ENCODE measurements at places on chromosomes 5 and 9.

DNA sequence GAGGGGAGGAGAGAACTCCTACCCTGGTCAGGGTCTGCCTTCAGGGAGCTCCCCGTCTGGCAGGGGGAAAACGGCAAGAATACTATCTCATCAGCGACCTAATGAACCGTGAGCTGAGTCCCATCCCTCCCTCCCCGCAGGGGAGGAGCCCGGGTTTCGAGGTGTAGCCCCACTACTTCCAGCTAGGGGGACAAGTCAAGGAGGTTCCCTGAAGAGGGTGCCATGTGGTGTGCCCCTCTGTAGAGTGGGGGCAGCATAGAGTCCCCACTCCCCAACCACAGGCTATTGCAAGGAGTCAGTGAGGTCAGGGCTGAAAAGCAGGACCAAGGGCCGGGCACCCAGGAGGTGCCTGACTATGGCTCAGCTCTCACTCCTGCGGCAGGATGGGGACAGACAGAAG, 50.9 kb upstream of the RXRA start:
- no peak for DNase-seq

DNA sequence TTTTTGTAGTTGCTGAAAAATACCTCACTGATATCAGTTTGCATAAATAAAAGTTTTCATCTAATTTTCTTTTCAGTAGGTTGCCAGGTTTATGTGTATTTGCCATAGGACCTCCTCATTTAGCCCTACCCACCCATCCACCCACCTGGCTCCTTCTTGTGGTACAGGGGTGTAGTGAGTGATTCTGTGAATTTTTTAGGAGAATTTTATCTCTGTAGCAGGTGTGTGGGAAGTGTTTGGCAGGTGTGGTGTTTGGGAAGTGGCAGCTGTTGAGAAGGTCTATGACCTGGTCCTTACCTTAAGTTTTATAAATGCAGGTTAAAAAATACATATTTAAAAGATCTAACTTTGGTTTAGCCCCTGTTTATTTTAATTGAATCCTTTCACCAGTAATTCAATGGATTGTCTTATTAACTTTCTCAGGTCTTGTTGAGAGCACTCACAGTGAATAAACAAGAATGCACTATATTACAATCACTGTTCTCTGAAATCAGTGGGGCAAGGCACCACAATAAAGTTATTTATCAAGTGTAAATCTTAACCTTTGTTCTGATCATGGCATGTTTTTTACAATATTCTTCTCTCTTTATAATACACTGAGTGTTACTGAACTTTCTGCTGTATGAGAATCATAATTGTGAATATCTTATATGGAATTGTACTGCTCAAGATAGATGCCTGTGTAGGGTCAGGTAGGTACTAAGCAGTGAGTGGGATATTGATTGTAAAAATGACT, 189.1 kb downstream of the WDR70 start:
- DNase-seq: no peak

GRCh38 chr9:78578072-78578471, 281.1 kb downstream of the PSAT1 start:
- no peak for DNase-seq

GRCh38 chr9:113483676-113484257, 20.2 kb downstream of the RGS3 start:
- no peak for DNase-seq

- DNase-seq: no peak
These were observed 41.4 kb downstream of the GLRX start for GRCh38 chr5:95781101-95781583.

- no peak for DNase-seq
These were observed 711 bp downstream of the PGGT1B start for GRCh38 chr5:115262011-115262320.

GRCh38 chr9:134607971-134608370, 33.6 kb upstream of the COL5A1 start:
- no peak for DNase-seq

DNA sequence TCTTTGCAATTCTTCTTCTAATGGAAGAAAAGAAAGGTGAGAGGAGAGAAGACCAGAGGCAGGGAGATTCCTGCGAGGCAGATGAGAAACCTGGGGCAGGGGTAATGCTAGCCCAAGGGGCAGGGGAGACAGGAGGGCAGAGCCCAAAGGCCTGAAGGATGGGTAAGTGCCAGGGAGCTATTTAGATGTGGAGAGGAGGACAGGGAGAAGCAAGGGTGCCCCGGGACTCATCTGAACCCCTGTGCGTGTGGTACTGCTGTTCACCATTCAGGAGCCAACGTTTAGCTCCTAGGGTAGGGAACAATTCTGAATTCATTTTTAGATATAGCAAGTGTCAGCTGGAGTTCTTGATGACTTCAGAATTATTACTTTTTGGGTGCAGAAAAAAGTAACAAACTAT, 122.7 kb upstream of the ALDH1B1 start:
- DNase-seq: no peak

GRCh38 chr9:124799274-124800006, 22.5 kb downstream of the OLFML2A start:
- no peak for DNase-seq

DNA sequence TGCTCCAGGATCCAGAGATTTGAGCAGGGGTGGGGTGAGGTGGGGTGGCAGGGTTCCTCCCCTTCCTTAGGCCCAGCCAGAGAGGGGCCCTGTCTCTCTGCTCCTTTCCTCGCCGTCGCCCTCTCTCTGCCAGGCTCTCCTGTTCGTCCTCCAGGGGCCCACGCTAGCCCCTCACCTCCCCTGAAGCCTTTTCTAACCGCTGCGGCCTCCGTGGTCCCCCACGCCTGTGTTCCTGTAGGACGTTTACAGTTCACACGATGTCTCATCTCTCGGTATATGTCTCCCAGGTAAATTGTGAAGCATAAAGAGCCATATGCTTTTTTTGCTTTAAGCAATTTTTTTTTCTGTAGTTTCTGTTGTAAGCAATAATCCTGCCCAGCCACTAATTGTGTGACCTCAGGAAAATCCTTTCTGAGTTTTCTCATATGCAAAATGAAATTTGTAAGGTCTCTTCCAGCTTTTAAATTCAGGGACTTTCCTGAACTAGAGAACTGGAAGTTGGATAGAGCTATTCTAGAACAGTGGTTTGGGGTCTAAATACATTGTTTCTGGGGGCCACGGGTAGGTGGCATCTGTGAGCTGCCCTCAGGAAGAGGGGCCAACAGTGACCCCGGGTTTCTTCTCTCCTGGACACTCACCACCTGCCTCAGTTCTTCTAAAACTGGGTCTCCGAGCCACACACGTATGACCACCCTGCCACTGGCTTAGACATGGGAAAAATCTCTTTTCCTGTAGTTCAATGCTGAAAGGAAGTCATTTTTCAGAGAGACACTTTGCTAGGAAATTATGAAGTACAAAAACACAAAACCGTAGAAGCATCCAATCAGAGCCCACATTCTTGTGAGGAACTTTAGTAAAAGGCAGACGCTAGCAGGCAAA, 50.2 kb upstream of the ZNF366 start:
- no peak for DNase-seq

- DNase-seq: no peak
These were observed 10.2 kb downstream of the CORO2A start for GRCh38 chr9:98182069-98182820.

DNA sequence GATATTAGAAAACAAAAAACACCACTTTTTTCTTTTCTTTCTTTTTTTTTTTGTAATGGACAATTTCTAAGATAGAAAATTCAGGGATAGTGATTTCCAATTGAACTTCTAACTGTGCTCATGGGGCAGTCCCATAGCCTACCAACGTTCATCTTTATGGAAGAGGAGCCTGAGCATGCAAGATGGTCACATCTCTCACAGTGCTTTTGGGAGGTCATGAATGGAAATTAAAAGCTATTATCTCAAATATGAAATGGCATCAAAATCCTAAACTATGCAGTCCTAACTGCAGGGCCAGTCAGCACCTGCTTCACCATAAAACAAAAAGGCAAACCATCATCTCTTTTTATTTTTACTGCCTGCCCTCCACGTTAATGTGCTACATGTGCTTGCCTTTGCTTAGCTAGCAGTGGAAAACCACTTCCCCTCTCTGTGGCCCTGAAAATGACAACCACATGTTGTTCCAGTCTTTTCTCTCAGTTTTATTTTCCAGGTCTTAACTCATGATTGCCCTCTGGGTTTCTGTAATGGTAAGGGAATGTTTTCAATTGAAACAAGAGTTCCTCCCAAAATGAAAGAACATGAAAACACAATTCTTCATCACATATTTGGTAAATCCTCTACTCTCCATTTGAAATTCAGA, 16.7 kb downstream of the IFNB1 start:
- DNase-seq: no peak

DNA sequence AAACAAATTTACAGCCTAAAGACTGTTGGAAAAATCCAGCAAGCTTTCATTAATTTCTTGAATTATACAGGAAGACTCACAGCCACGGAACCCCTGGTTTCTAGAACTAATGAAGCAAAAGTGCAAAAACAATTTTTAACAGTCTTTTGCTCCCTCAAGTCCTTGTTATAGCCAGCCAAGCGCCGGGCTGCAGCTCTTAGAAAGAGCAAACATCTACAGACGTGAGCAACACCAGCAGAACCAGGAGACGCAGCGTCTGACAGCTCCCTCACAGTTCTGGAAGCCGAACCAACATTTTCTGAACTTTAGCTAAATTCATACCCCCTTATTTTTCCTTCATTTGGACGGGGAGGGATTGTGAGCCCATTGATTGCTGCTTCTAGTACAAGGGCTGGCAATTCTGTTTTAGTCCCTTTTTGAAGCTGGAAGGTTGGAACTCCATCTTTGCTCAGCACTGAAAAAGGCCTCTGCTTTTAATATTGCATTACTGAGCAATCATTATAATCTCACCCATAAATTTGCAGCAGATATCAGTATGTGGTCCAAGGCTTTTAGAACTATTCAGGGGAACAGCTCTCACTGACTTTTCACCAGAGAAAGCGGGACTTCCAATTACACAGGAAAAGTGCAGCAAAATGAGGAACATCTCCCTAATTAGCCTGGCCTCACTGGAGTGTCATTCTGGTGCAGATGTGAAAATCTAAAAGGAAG, 45.8 kb downstream of the AK8 start:
- DNase-seq: no peak

GRCh38 chr9:72836790-72837189, 116.1 kb downstream of the ALDH1A1 start:
- no peak for DNase-seq

- no peak for DNase-seq
These were observed 3.7 kb downstream of the ARRDC3 start for GRCh38 chr5:91379246-91379913.

- no peak for DNase-seq
These were observed 9.0 kb downstream of the OR2S2 start for GRCh38 chr9:35948901-35949318.

DNA sequence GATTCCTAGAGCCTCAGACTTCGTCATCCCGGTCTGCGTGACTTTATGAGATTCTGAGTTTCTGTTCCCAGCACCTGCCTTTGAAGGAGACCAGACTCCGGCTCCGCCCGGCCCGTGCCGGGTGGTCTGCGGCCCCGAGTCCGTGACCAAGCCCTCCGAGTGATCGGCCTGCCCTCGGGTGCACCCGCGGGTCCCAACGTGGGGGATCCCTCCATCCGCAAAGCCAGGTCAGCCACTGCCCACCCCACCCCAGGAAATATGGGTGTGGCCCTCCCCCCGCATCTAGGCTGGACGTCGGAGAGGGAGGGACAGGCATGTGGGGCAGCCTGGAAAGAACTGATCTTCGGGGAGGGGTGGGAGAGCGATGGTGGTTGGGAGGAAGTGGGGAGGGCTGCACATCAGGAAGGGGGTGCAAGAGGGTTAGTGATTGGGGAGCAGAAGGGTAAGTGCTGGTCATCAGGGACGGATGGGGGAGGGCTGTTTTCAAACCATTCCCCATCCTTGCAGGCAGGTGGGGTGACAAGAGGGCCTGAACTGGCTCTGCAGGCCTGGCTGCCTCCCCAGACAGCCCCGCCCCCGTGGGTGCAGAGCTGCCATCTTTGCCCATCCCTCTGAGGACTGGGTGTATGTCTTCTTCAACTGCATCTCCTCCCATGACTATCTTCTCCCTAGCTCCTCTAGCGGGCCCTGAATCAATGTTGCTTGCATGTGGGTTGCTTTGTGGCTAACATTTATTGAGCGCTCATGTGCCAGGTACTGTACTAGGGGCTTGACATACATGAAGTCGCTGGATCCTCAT, 747 bp downstream of the LRSAM1 start:
- DNase-seq: no peak

GRCh38 chr5:145718956-145719355, 116.2 kb downstream of the PRELID2 start:
- DNase-seq: no peak

GRCh38 chr5:57745029-57745428, 262.4 kb upstream of the ACTBL2 start:
- no peak for DNase-seq

DNA sequence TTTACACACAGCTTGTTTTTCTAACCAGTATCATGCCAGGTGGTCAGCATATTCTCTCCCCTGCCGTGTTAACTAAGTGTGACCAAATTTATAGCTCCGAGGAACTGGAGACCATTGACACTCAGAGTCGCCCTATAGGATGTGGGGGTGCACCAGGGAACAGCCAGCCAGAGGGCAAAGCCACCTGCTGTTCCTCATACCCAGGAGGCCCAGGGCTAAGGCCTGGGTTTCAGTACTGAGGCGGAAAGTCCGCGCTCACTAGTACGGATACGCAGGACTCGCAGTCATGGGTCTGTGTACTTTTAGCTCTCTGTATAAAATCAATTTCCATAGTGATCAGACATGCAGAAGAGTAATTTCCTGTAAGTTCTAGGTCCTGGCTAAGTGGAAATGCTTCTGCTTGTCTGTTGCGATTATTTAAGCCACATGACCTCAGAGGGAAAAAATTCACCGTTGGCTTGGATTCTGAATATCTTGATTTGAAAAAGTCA, 247.0 kb downstream of the AOPEP start:
- DNase-seq: no peak

GRCh38 chr9:8680157-8680556, 880.6 kb upstream of the DMAC1 start:
- no peak for DNase-seq

DNA sequence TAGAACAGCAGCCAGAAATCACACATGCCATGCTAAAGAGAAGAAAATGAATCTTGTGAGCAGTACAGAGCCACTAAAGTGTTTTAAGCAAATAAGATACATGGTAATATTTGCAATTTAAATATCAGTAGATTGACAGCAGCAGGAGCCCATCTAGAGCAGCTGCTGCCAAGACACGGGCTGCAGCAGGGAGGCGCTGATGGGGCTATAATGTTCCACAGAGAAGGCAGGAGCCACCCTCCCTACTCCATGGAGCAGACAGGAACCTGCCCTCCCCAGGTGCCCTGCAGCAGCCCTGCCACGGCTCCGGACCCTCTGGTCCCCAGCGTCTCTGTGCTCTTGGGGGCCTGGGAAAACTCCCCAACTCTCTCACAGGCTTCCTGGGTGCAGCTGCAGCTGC, 224.1 kb upstream of the ISL1 start:
- DNase-seq: no peak

- DNase-seq: no peak
These were observed 46.3 kb downstream of the MAP1B start for GRCh38 chr5:72153551-72153950.

DNA sequence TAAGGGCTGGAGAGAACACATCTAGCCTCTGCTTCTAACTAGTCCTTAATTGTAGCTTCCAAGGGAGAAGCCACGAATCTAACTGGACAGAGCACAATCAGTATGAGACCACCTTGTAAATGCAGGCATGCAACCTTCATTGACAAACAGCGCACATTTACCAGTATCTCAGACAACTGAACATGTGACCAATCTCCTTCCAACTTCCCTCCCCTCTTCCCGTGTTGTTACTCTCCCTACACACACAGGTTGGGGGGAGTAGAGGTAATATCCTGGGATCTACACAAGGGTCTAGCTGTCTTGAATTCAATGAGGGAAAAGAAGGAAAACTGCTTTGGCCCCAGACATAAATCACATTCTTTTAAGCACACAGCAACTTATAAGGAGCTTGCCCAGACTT, 77.6 kb downstream of the LIFR start:
- no peak for DNase-seq

Data from cerebellar nuclear complex (tissue), 1 donor.